ENCODE measurements at places on chromosomes 13 and 19.

DNA sequence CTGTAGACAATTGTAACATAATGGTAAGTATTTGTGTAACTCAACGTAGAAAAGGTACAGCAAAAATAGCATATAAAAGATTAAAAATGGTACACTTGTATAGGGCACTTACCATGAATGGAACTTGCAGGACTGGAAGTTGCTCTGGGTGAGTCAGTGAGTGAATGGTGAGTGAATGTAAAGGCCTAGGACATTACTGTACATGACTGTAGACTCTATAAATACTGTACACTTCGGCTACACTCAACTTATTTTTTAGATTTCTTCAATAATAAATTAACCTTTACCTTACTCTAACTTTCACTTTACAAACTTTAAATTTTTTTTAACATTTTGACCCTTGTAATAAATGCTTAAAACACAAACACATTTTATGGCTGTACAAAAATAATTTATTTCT is 72.1 kb upstream of the FAM216B start:
- no peak for DNase-seq

GRCh38 chr13:85610024-85610423 is 189.2 kb downstream of the SLITRK6 start:
- no peak for DNase-seq

- peak; percentile 10 for DNase-seq
Measured at GRCh38 chr19:44903602-44904425, 1.8 kb upstream of the APOE start.

DNA sequence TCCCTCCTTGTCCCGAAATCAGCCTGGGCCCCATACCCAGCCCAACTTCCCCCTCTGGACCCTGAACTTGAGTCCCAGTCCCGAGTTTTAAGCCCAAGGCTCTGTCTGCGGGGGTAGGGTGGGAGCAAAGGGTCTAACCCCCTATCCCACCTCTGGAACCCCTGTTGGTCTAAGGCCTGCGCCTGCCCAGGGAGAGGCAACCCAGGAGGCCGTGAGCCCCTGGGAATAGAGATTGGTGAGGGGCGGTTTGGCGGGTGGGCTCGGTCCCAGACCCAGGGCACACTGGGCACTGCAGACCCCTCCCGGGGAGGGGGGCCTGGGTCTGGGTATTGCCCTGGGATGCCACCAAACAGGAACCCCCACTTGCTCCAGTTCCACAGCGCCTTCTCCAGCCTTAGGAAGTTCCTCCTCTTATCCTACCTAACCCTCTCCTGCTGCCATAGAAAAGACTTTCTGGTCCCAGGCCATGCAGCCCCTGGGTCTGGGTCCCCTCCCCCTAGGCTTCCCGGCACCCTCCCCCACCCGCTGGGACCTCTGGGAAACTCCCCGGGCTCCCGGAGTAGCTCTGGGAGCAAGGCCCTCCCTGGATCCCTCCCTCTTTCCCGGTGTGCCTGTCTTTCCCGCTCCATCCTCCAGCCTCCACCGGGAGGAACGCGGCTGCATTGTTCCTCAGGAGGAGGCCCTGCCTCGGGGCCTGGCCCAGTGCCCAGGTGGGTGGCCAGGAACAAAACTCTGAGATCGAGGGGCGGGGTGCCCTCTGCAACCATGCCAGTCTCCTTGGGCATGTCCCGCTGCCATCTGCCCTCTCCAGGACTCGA is 33.6 kb upstream of the NANOS3 start:
- peak; percentile 77 for DNase-seq

DNA sequence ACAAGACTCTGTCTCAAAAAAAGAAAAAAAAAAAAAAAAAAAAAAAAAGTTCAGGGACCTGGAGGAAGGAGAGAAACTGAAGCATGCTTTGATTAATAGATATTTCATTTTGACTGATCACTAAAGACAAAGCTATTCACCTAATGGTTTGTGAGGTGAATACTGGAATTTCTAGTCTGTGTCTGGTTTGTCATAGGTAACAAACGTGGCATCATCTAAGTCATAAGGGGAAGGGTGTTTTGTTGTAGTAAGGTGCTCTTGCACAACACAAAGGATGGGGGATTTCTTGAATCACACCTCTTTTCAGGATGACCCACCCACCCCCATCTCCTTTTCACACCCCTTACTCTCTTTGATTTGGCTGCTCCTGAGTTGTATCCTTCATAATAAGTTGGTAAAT is 13.8 kb upstream of the ZNF69 start:
- DNase-seq = no peak

GRCh38 chr13:48709213-48709612 is 55.5 kb downstream of the CYSLTR2 start:
- DNase-seq = no peak

- no peak for DNase-seq
Measured at GRCh38 chr13:29909975-29910674, 59.7 kb upstream of the UBL3 start.

GRCh38 chr19:28351761-28352160 is 861.2 kb downstream of the UQCRFS1 start:
- DNase-seq = no peak

DNA sequence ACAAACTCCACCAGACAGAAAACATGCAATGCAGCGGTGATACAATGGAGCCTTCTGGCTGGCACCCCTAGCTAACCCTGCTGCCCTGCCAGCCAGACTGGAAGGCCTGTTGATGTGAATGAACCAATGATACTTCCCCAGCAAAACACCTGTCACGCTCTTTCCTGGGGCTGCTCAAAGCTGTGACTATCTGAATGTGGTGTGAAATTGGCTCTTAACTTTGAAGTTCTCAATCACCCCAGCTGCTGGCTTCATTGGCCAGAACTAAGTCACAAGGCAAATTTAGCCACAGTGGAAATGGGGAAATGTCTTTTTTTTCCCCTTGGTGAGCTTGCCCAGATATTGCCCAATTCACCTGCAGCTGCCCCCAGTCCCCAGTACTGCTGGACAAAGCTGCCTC is 147.3 kb downstream of the SLC7A1 start:
- no peak for DNase-seq

DNA sequence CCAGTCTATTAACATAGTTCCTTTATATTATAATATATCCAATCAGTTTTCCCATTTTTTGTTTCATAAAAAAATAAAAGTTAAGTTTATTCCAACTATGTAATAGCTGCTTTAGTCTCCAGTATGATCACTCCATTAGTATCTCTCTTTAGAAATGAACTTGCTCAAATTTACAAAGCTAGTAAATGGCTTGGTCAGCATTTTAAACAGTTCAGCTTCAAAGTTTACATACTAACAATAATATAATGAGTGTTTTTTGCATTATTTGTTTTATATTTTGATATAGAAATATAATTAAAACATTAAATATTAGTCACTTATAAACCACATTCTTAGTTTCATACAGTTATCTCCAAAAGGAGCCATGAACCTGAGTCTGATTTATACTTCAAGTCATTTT is 1073.8 kb downstream of the SLITRK5 start:
- no peak for DNase-seq

DNA sequence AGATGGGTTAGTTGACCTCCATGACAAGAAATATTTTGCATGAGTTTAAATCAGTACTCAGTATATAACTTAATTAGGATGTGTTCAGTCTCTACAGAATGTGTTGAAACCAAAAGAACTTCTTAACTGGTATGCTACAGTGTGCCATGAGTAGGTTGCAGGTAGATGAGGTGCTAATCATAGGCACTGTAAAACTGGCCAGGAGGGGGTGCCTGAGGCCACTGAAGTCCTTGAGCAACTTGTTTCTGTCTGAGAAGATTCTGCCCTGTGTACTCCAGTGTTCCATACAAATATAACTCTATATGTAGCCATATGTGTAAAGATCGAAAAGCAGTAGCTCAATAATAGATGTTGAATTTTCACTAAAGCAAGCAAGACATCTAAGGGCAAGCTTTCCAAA is 549.2 kb upstream of the KLF12 start:
- no peak for DNase-seq

GRCh38 chr19:39858541-39858940 is 12.4 kb upstream of the FBL start:
- no peak for DNase-seq

DNA sequence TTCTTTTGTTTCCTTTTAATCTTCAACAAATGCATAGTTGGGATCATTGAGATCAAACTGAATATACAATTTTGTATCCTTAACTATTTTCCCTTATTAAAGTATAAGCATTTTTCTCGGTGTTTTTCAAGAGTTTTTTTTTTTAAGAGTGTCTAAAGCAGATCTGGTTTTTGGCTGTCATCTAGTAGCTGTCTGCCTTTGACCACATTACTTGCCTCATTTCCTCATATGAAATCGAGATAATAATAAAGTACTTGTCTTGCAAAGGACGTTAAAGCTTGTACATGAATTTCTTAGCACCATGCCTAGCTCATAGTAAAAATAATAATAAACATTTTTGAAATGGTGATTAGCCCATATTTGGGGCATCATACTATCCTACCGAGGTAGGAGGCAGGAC is 121.2 kb downstream of the PDS5B start:
- DNase-seq = no peak

GRCh38 chr13:89920461-89920860 is 1427.0 kb upstream of the MIR17HG start:
- DNase-seq = no peak

DNA sequence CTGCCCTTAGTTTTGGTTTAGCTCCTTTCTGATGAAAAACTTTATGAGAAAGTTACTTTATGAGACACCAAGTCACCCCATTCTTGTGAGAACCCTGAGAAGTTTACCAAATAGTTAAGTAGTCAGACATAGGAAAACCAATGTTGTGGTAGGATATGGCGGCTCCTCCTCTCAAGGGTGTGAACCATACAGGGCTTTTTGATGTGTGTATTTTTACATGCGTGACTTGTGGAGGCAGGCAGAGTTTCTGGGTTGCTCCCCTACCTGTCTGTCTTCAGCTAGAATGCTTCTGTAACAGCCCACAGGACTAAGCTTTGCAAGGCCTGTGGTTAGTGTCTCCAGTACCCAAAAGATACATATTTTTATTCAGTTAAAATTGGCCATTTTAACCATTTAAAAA is 18.3 kb downstream of the UBAC2 start:
- no peak for DNase-seq

Data from RCC 7860 (cell line).